ENCODE measurements at places on chromosomes 2 and 18. TPM values are rescaled to one million over a fixed set of nuclear protein-coding genes. Genes with fewer than 3 reads are reported as not detected.

SKOR2 gene
- total RNA-seq = not detected

ZBTB7C gene
- total RNA-seq = 2.1 TPM

TTN gene
- 3,610 TPM for total RNA-seq

ZNF385B gene
- 4.1 TPM for total RNA-seq

COL4A3 gene
- 4.5 TPM for total RNA-seq

RAB27B gene
- 0.10 TPM for total RNA-seq

TMEM163 gene
- 0.40 TPM for total RNA-seq

GRCh38 chr18:32975163-32975436, 202.3 kb upstream of the KLHL14 start:
- DNase-seq = no peak

DNA sequence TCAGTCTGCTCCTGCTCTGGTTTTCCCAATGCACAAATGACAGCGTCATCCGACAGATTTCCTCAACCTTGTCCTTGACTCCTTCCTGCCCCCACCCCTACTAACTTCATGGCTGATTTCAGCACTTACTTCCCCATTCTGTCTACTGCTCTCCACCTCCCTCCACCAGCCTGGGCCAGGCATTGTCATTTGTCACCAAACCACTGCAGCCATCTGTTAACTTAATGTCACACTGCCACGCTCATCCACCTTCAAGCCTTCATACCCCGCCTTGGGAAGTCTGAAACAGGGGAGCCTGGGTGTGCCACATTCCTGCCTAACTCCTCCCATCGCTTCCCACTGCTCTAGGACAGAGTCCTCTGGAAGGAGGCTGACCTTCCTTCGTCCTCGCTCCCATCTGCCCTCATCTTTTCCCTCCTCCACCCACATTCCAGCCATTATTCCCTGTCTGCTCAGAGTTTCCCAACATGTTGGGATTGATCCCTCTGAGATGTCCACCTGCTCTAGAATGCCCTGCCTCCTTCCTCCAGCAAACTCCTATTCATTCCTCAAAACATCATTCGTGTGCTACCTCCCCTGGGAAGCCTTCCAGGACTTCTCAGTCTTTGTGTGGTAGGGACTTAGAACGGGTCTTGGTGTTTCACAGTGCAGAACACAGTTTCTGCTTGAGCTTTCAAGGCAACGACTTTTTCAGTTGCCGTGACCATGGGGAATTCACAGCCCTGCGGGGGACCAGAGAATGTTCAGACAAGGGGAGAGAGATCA, 42.2 kb upstream of the SMAD7 start:
- no peak for DNase-seq

DNA sequence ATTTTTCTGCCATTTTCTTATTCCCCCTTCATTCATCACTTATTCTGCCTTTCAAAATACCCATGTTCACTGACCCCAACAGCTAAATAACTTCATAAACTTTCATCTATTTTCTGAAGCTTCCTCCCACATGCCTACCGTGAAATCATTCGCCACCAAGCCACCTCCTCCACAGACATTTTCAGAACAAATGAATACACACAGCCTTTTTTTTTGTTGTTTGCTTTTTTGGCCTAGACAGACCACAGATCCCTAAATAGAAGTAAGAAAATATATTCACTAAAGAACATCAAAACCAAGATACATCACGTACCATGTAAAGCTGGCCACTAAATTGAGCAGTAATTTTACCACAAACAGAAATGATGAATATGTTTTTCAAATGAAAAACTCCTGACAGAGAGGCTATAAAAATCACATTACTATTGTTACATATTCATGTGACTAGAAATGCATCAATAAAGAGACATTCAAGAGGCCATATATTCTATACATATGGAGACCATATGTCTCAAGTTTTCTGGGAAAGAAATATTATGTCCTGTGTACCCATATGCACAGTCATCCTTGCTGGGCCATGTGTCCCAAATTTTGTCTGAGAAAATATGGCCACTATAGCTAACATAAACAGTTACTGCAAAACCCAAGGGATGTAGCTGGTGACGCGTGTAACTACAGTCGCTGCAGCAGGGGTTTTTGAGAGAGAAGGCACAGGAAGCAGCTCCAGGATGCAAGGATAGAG, 200.3 kb downstream of the FBXO15 start:
- no peak for DNase-seq

GRCh38 chr2:37786854-37787253, 115.4 kb upstream of the CDC42EP3 start:
- DNase-seq = peak; percentile 31

DNA sequence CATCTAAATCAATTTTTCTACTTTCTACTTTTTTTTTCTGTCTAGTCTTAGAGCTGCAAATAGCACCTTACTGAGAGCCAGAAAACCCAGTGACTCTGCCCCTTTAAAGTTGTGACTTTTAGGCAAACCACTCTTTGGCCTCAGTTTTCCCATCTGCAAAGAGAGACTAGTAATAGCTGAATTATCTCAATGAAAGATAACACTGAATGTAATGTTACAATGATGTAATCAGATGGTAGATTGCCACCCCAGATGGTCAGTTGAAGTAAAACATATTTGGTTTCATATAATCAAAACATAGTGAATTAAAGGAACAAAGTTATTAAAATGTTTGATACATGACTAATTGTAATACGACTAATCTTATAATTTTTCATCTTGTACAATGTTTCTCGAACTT, 5.0 kb upstream of the APCDD1 start:
- no peak for DNase-seq

- DNase-seq = no peak
Observed at GRCh38 chr2:190999949-191000665, 13.9 kb downstream of the STAT1 start.

- DNase-seq = no peak
Observed at GRCh38 chr2:147976102-147976501, 44.4 kb downstream of the ORC4 start.

DNA sequence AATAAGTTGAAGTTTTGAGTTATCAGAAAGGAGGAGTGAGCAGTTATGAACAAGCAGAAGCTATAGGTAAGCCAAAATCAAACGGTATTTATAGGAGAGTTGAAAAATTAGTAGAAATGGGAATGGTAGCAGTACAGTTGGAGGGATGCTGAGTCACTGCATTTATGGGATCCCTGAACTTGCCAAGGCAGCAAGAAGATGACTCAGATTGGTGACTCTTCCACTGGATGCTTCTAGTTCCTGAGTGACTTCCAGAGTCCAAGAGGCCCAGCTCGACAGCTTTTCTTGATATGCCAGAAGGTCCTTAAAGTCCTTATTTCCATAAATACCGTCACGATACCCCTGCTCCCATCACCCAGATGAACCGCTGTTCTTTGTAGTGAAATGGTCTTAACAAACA, 31.1 kb upstream of the ACTR3 start:
- DNase-seq = no peak

GRCh38 chr2:183014005-183014404, 24.3 kb downstream of the NCKAP1 start:
- DNase-seq = no peak

DNA sequence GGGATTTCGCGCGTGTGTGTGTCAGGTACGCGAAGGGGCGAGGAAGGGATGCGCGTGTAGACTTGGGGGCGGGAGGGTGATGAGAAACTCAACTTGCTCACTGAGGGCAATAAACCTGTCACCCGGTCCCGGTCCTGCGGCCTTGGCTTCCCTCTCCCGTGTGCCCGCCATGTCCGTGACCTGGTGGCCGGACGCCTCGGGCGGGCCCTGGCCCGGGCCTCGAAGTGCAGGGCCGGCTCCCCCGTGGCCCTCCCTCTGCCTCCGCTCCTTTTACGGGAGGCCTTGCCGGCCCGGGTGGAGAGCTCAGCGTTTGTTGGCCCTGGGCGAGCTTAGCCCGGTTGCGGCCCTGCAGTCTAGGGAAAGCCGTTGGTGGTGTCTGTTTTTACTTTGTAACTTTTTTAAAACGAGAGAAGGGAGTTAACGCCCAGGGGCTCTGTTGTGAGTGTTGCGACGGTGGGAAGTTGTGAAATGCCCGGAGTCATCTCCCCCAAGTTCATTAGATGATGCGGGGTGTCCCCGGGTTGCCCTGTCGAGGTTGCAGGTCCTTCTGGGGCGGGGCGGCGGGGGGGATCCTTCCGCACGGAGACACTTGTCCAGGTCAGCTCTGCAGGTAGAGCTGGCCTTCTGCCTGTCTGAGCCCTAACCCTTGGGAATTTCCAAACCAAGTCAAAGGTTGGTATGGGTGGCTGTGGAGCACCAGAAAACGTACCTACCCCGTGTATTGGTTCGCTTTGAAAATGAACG, 883 bp downstream of the SMCHD1 start:
- DNase-seq = peak; percentile 77

Data from left ventricle myocardium superior (tissue), 1 donor.